ENCODE measurements at places on chromosomes 5 and 9. TPM values are rescaled to one million over a fixed set of nuclear protein-coding genes. Genes with fewer than 3 reads are reported as not detected.

GRCh38 chr5:56574778-56575177 lies 240.6 kb upstream of the MAP3K1 start:
- no peaks in the 10 kb centered on the region for H3K36me3 ChIP-seq
- no peak for DNase-seq
- H3K27me3 ChIP-seq = no peaks in the 10 kb centered on the region
- no peaks in the 10 kb centered on the region for H3K4me1 ChIP-seq
- H3K4me3 ChIP-seq = no peak overlapping the region
- no peak overlapping the region for H3K27ac ChIP-seq

SPATA31D4 gene
- not detected for total RNA-seq

- no peaks in the 10 kb centered on the region for H3K4me1 ChIP-seq
- no peaks in the 10 kb centered on the region for H3K27me3 ChIP-seq
- no peak for DNase-seq
Measured at GRCh38 chr5:10600626-10601245, 36.9 kb downstream of the ANKRD33B start.

PRRX2 gene
- 1.0 TPM for total RNA-seq

FAM153A gene
- total RNA-seq = not detected

- H3K4me3 ChIP-seq = peak overlapping the region; percentile 77
- no peak overlapping the region for H3K27ac ChIP-seq
Measured at GRCh38 chr9:128819716-128820664, 1.7 kb downstream of the ENDOG start.

LCN10 gene
- total RNA-seq = 0.86 TPM

GRCh38 chr9:28915202-28915930 lies 1342.1 kb upstream of the C9orf72 start:
- peaks cover 9% of the 10 kb centered on the region for H3K4me1 ChIP-seq
- no peaks in the 10 kb centered on the region for H3K36me3 ChIP-seq

- no peak overlapping the region for H3K27ac ChIP-seq
- no peak overlapping the region for H3K4me3 ChIP-seq
Measured at GRCh38 chr5:164335837-164336236, 830.4 kb downstream of the MAT2B start.

- H3K27me3 ChIP-seq = no peaks in the 10 kb centered on the region
- DNase-seq = no peak
- no peak overlapping the region for H3K4me3 ChIP-seq
- H3K27ac ChIP-seq = no peak overlapping the region
- no peaks in the 10 kb centered on the region for H3K4me1 ChIP-seq
Measured at GRCh38 chr9:118896324-118897000, 472.8 kb downstream of the BRINP1 start.

GRCh38 chr9:114071197-114071795 lies 6.8 kb downstream of the AMBP start:
- H3K27ac ChIP-seq = no peak overlapping the region
- no peaks in the 10 kb centered on the region for H3K4me1 ChIP-seq
- DNase-seq = no peak
- H3K27me3 ChIP-seq = no peaks in the 10 kb centered on the region

GRCh38 chr9:108473209-108474112 lies 382.3 kb downstream of the ACTL7B start:
- no peaks in the 10 kb centered on the region for H3K36me3 ChIP-seq
- H3K4me1 ChIP-seq = no peaks in the 10 kb centered on the region
- H3K27me3 ChIP-seq = no peaks in the 10 kb centered on the region

- no peak for DNase-seq
- H3K27ac ChIP-seq = no peak overlapping the region
- no peaks in the 10 kb centered on the region for H3K36me3 ChIP-seq
Measured at GRCh38 chr5:102216678-102217077, 79.4 kb downstream of the SLCO4C1 start.

DNA sequence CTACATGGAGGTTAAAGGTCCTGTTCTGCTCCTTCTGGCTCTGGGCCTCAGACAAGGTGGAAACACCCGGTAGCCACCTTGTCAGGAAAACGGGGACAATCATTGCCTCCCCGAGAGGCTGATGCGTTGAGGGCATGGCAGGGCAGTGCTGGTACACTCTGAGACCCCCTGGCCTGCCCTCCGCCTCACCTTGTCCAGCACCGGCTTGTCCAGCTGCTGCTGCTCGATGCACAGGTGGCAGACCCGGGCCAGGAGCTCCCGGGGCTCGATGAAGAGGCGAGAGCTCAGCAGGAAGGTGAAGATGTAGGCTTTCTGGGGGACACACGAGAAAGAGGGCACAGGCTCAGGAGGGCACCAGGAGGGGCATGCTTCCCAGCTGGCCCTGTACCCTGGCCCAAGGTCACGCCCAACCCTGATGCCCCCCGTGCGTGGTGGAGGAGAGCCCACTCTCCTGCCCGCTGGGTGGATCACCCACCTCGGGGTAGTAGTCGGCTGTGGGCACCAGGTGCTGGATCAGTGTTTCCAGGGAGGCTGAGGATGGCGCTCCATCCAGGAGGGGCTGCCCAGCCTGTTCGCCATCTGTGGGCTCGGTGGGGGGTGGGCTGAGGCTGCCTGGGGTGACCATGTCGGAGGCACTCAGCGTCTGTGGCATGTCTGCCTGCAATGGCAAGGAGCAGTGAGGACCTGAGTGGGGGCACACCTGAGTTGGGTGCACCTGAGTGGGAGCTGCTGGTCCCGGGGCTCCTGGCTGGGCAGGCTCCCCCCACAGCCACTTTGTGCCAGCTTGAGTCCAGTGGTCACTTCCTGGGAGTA lies 66.0 kb upstream of the RNF130 start:
- no peak overlapping the region for H3K27ac ChIP-seq
- H3K4me3 ChIP-seq = no peak overlapping the region
- no peaks in the 10 kb centered on the region for H3K27me3 ChIP-seq
- DNase-seq = no peak

GRCh38 chr5:20469390-20469789 lies 481.4 kb upstream of the CDH18 start:
- H3K36me3 ChIP-seq = no peaks in the 10 kb centered on the region
- H3K27me3 ChIP-seq = peaks cover 31% of the 10 kb centered on the region
- no peak overlapping the region for H3K4me3 ChIP-seq
- no peak overlapping the region for H3K27ac ChIP-seq
- H3K4me1 ChIP-seq = no peaks in the 10 kb centered on the region
- no peak for DNase-seq

- H3K4me3 ChIP-seq = no peak overlapping the region
- H3K27me3 ChIP-seq = no peaks in the 10 kb centered on the region
- no peak for DNase-seq
- no peak overlapping the region for H3K27ac ChIP-seq
Measured at GRCh38 chr9:35519692-35520363, 29.9 kb downstream of the RUSC2 start.

DNA sequence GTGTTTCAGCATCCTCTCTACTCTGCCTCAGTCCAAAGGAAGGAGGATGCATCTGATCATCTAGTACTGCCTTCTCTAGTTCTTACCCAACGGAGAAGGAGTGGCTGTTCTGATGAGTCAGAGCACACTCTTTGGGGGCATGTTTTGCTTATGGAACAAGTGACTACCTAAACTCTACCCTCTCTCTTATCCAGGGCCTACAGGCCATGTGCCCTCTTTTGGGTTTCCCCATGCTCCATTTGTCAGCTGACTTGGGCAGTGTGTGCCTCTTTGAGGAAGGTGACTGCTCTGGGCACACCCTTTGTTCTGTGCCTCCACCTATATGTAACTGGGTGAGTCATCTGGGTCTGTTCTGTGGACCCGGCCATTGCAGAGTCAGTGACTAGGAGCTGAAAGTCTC lies 89.6 kb upstream of the BNC2 start:
- no peak for DNase-seq
- no peak overlapping the region for H3K4me3 ChIP-seq
- no peaks in the 10 kb centered on the region for H3K4me1 ChIP-seq
- H3K27ac ChIP-seq = no peak overlapping the region
- H3K36me3 ChIP-seq = no peaks in the 10 kb centered on the region

FREM1 gene
- 21.0 TPM for total RNA-seq

DNA sequence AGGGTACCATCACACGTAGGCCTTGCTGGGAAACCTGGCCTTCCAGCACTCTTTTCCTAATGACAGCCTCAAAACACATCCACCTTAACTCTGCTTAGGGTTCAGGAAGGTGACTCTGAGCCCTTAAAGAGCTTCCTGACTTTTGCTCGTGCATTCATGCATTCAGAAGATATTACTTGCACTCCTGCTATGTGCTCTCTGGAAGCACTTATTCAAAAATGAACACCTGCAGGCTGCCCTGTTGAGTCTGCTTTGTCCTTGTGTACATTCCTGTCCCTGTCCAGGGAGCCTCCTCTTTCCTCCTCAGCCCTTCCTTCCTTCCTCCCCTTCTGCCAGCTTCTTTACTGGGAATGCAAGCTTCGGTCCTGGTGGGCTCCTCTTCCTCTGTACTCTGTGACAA lies 61.5 kb downstream of the SPRY4 start:
- no peaks in the 10 kb centered on the region for H3K27me3 ChIP-seq
- no peaks in the 10 kb centered on the region for H3K4me1 ChIP-seq

DNA sequence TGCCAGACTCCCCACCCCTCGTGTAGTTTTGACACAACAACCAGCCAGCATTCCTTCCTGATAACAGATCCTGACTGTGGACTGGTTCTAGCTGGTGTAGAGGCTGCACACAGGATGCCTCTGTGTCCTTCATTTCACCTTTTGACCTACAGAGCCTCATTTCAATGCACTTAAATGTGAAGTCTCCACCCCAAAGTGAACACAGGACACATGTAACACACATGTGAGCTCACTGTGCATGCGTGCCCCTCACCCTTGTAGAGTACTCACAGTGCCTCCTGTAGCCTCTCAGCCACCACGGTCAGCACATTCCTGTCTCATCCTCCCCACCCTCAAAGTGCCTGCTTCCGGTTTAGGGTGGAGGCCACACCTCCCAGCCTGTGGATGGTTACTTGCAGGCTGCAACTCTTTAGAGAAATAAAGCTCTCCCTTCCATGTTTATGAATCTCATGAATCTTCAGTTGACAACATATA lies 11.6 kb upstream of the NKD2 start:
- no peak overlapping the region for H3K27ac ChIP-seq
- no peaks in the 10 kb centered on the region for H3K4me1 ChIP-seq
- H3K4me3 ChIP-seq = no peak overlapping the region
- peaks cover 45% of the 10 kb centered on the region for H3K27me3 ChIP-seq

GRCh38 chr9:26132746-26133312 lies 454.6 kb upstream of the TUSC1 start:
- no peak overlapping the region for H3K27ac ChIP-seq
- DNase-seq = no peak

FOXD4L5 gene
- not detected for total RNA-seq

DNA sequence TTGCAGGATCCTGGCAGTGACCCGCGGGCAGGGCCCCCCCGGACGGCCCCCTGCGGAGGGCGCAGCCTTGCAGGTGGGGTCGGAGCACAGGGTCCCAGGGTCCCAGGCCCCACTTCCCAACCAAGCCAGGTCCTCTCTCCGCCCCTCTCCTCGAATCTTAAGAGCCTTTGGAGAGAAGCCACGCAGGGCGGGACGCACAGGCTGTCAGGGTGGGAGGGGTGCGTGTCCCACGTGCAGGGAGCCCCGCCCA lies 18.4 kb upstream of the EGFL7 start:
- H3K36me3 ChIP-seq = no peaks in the 10 kb centered on the region
- no peaks in the 10 kb centered on the region for H3K4me1 ChIP-seq
- DNase-seq = no peak
- H3K4me3 ChIP-seq = no peak overlapping the region
- peaks cover 11% of the 10 kb centered on the region for H3K27me3 ChIP-seq
- no peak overlapping the region for H3K27ac ChIP-seq

All from endodermal cell (in vitro differentiated cells).